ENCODE measurements at places on chromosomes 5 and 9. TPM values are rescaled to one million over a fixed set of nuclear protein-coding genes. Genes with fewer than 3 reads are reported as not detected.

The SPATA31E1 gene
- total RNA-seq = not detected

The FOXI1 gene
- not detected for total RNA-seq

The IL13 gene
- not detected for total RNA-seq

DNA sequence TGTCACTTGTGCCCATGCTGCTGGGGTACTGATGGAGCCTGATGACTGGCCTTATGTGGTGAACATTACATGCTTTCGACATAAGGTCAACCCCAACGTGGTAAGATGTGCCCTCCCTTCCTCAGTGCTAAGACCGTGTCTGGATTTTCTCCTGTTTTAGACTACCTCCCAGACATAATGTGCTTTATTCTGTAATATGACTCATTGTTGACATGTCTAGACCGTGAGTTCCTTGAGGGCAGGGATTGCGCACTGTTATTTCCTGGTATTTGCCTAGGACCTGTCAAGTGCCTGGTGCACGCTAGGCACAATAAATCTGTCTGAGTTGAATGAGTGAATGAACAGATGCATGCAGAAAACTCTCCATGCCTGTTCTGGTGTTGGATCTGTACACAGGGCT is 346.0 kb downstream of the KDM4C start:
- no peak for DNase-seq

DNA sequence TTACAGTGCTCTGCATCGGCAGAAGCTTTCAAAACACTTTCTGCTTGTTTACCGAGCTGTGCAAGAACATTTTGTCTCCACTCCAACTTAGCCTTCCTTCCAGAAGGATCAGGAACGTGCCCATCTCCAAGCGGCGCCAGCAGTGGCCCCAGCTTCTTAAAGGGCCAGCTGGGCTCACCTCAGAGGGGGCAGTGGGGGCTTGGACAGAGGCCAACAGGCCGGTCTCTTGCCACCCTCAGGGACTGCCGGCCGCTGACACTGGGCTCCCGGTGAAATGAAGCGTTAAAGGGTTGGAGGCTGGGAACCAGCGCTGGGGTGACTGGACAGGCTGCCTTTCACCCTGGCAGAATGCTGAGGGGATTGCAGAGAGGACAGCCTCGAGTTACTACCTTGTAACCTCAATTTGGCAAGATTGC is 67.0 kb upstream of the RNU6ATAC start:
- DNase-seq = peak; percentile 46

DNA sequence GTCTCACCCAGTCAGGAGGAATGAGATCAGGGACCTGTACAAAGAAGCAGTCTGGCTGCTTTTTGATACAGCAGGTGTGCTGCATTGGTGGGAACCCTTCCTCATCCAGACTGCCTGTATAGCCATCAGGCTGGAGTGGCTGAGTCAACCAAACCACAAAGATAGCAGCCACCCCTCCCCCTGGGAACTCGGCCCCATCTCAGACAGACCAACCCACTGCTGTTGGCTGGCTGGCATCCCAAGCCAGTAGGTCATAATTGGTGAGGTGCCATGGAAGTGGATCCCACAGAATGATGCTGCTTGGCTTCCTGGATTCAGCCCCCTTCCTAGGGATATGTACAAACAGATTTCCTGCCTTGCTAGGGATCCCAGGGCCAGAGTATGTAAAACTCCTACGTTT is 60.9 kb downstream of the YTHDC2 start:
- no peak for DNase-seq

- no peak for DNase-seq
Measured at GRCh38 chr5:34857161-34857560, 18.2 kb downstream of the TTC23L start.

DNA sequence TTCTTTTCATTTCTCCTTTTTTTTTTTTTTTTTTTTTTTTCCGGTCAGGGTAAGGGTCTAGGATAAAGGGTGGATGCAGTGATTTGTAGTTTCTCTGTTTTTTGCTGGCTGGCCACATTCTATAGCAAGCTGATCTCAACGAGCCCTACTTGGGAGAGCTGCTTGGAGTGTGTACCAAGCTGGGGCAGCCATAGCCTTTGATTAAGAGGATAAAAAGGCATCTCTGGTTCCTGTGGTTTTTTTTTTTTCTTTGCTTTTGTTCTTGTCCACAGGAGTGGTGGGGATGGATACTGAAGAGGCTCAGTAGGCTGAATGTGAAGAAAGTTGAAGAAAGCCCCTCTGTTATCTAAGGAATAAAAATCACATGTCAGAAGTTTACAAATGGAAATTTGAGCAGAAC is 955.3 kb upstream of the WWC1 start:
- DNase-seq = no peak

All from cardiac muscle cell (in vitro differentiated cells and primary cell).